Activated T-cell treated with anti-CD3 and anti-CD28 coated beads, Interleukin-2, amount 50 U/mL, for 72 hours (primary cell): ENCODE measurements at places on chromosomes 13 and 19. TPM values are rescaled to one million over a fixed set of nuclear protein-coding genes. Genes with fewer than 3 reads are reported as not detected.

The SIGLEC10 gene
- 1.4 TPM for total RNA-seq

The MYH14 gene
- not detected for total RNA-seq

The ANGPTL8 gene
- not detected for total RNA-seq

The DOCK6 gene
- 8.4 TPM for total RNA-seq

The FFAR2 gene
- total RNA-seq: not detected

The PLEKHF1 gene
- total RNA-seq: 21.5 TPM

The CEACAM7 gene
- total RNA-seq: not detected

The FBXO27 gene
- 0.86 TPM for total RNA-seq

The USHBP1 gene
- total RNA-seq: 0.19 TPM

The LILRA5 gene
- total RNA-seq: not detected

The ZNF524 gene
- total RNA-seq: 26.2 TPM

The LGALS4 gene
- 4.1 TPM for total RNA-seq

The SAFB2 gene
- 106 TPM for total RNA-seq

The ZNF493 gene
- total RNA-seq: 17.6 TPM

DNA sequence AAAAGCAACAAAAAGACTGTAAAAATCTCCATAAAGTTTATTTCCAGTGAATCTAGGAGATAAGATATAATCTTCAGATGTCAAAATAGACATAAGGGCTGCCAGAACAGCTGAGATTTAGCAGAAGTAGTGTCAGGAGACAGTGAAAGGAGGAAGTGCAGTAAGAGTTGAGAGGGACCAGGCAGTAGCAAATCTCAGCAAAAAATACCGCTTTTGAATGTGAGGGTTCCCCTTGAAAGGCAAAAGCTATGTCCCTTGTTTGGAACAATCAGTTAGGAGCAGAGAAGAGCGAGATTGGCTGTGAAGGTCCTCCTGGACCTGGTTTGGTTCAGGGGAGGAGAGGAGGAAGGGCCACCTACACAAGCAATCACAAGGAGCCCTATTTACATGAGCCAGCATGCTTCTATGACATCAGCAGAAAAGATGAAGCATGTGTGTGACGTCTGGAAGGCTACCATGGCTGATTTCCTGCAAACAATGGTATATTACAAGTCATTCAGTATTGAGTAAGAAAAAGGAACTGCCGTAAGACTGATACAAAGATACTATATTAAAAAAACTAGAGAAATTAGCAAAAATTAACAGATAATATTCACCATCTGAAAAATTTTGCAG is 98.9 kb upstream of the SIAH3 start:
- no peak for DNase-seq

GRCh38 chr13:41791056-41791455 is 169.9 kb downstream of the VWA8 start:
- DNase-seq: no peak

- no peak for DNase-seq
These were observed 114.5 kb downstream of the SLC7A1 start for GRCh38 chr13:29480893-29481525.

GRCh38 chr13:37059848-37060192 is 332 bp upstream of the SUPT20H start:
- DNase-seq: no peak

DNA sequence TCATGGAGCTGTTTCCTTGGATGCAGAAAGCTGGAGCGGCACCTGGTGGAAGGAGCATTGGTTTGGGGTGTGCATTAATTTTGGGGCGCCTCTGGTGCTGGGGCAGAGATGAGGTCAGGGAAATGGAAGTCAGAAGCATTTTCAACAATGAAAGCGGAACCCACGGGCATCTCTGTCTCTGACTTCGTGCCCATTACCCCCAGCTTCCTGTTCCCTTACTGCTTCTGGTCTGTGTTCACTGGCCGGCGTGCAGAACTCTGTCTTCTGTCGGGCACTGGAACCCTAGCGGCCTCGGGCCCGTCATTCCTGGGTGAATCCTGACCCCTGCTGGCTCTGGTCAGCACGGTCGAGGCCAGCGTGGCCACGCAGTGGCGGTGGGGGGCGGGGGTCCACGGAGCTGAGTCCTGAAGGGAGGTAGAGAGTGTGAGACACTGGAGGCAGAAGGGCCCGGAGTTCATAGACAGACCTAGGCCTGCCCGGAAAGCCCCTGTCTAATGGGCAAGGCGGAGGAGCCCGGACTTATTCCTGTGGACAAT is 7.9 kb upstream of the LINGO3 start:
- DNase-seq: peak; percentile 42

GRCh38 chr13:103640606-103641005 is 574.4 kb upstream of the SLC10A2 start:
- no peak for DNase-seq

GRCh38 chr19:42942187-42942789 is 5.3 kb upstream of the PSG7 start:
- no peak for DNase-seq

DNA sequence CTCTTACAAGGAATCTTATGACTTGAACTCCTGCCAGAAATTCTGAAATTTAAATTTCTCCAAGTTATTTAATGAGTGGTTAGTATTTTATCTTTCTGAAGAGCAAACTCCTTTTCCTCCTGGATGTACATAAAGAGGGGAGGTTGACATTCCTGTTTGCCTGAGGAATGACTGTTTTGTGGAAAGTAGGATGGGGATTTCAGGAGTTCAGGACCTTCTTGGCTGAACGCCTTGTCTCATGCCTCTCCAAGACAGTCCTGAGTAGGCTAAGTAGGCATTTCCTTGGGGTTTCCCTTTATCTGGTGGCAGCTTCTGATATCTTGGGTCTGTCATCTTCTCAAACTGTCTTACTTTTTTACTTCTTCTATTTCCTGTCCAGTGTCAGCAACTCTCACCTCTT is 356.6 kb downstream of the TDRD3 start:
- DNase-seq: no peak

DNA sequence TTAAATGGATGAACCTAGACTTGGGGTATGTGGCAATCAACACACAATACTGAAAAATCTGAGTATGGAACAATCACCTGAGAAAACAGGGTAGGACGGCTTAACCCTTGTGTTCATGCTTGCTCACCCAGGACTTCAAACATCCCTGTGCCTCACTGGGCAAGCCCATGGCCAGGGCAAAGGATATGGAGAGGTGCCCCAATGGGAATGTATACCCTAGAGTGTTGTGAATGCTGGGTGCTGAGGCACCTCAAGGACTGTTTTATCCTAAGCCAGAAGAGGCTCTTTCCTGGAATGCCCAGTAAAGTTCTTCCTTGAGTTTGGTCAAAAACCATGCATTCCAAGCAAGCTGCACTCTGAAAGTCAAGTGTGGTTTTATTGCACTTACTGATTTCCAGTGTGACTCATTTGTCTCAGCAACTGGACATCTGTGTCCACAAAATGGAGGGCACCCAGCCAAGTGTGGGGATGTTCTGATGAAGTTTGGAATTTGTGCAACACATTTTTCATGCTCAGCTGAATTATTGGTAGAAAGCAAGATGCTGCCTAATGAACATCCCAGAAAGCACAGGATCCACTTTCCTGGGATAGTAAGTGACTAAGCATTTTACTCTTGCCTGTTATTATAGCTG is 531.3 kb downstream of the RFC3 start:
- no peak for DNase-seq

DNA sequence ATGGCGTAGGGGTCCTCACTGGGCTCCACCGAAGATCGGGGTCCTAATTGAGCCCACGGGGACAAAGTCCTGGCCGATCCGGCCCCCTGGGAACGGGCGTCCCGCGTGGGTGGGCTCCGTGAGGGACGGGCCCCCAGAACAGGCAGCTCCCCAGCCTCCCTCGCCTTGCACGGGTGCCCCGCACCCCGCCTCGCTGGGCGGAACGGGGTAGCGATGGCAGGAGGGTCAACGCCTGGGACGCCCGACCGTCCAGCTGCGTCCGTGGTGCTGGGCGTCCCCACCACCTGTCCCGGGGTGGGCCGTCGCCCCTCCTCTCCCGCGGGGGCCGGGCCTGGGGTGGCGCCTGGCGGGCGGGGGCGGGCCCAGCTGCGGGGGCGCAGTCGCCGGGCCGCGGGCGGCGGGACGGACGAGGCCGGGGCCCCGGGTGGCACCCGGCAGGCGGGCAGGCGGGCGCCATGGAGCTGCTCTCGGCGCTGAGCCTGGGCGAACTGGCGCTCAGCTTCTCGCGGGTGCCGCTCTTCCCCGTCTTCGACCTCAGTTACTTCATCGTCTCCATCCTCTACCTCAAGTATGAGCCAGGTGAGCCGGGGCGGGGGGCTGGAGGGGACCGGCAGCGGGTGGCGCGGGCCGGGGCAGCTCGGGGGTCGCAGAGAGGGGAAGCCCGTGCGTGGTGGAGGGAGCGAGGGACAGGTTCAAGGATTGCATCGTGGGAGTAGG is at the start of gene TMEM38A:
Gene TMEM38A, plus strand, starts transcription at position 377 of the 717 bp plus-strand sequence. Its CDS starts 79 bp downstream, at position 456.
- DNase-seq: peak; percentile 70

DNA sequence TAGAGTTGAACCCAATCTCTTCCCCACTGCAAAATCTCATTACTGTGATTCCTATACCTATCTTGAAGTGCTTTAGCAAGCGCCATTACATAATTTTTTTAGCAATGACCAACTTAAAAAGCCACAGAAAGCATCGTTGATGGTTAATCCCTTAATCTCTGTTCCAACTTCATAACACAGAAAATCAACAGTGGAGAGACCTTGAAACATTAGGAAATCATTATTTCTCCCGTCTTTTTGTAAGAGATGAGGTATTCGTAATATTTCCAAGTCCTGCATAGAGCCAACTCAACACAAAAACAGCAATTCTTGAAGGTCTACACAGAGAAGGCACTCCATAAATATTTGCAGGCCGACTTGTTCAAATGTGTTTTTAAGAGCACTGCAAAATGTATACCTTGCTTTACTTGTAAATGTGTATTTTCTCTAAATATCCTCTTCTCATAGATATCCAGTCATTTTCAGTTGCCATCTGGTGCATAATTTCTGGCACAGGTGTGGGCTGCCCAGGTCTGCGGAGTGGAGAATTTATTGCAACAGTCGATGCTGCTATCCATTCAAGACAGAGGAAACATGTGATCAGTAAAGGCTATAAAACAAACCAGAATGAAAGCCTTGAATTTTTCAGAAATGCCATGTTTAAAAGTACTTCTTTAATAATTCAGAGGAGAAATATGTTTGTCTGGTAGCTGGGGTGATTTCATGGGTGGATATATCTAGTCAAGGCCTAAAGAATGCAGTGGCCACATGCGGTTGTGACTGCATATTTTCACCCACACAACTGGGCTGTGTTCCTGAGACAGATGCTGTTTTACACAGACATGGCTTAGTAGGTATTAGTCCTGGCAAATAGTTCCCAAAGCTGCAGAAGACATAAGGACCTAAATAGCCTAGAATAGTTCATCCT is 234.3 kb upstream of the STARD13 start:
- DNase-seq: no peak

DNA sequence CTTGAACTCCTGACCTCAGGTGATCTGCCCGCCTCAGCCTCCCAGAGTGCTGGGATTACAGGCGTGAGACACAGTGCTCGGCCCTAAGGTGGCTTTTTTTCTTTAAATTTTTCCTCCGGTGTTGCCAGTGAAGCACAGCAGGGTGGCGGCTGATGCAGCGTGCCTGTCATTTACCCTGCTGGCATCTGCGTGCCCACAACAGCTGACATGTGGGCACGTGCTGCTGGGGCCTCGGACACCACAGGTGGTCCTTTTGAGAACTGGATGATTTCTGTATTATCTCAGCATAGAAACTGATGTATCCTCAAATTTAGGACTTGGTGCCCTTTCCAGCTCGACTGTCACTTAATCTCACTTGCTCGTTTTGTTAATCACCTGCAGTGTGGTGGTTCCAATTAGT is 31.2 kb upstream of the TEX29 start:
- DNase-seq: no peak

GRCh38 chr13:31965361-31966066 is 66.1 kb upstream of the FRY start:
- no peak for DNase-seq

- DNase-seq: no peak
These were observed 117.6 kb downstream of the GGACT start for GRCh38 chr13:100470866-100471505.

GRCh38 chr13:71773531-71773930 is 93.5 kb downstream of the DACH1 start:
- no peak for DNase-seq

DNA sequence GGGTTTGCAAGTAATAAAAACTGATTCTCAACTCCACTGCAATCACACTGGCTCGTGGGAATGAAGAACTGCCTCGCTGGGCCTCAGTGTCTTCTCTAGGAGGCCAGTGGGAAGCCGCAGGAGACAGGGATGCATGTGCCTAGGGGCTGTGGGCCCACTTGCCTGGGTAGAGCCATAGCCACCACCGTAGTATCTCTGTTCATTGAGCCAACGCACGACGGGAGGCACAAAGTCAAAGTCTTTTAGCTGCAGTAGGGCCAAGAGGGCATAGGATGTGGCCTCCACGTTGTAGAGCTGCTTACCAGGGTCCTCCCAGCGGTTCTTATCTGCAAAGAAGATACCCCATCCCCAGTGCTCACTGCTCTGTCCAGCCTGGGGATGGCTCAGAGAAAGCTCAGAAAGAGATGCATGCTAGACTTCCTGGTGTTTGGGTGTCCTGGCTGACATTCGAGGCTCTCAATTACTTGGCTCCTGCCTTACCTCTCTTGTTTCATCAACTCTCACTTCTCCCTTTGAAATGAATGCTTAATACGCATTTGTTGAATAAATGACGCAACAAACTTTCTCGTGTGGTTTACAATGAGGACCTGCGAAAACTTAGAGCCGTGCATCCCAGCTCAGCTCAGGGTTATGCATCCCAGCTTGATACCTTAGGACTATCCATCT is 16.1 kb upstream of the TNFSF14 start:
- no peak for DNase-seq

DNA sequence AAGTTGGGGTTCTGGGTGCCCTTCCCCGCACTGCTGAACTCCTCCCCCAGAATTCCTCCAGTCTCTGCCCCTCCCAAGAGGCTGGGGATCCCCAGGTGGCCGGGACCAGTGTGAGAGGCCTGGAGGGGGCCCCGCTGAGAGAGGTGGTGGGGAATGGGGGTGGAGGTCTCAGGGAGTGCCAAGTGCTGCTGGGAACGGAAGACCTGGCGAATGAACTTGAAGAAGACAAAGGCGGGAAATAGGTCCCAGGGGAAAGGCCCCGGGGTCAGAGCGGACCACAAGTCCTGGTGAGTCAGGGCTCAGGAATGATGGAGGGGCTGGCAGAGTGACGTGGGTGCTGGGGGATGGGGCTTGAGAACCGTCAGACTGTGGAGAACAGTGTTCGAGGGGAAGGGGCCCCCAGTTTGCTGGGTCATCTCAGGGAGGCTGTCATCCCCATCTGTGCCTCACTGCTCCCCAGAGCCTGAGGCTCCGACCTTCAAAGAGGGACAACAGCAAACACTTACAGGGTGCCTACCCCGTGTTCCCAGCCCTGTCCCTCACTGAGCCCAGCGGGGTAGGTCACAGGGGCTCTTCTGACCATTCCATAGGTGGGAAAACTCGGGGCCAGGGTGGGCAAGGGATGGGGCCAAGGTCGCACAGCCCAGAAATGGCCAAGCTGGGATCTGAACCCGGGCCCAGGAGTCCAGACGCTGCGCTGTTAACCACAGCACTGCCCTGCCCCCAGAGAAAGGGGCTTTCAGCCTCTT is 16.0 kb upstream of the SEMA6B start:
- DNase-seq: no peak

DNA sequence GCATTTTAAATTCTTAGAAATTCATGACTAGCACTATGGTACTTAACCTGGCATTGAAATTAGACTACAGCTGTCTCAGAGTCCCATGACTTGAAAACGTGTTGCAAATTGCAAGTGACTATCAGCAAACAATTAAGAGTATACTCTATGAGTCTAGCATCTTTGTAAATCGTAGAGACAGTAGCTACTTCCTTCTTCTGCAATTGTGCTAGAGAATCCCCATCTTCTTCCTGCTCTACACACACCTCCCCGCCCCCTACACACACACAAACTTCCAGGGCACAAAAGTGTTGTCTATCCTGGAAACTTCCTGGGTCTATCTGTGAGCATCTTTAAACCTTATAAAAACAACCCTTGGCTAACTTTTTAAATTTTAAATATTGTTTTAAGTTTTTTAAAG is 35.2 kb upstream of the MIR17HG start:
- DNase-seq: no peak
